Placental epithelial cell (primary cell): ENCODE measurements at places on chromosomes 2 and 18. TPM values are rescaled to one million over a fixed set of nuclear protein-coding genes. Genes with fewer than 3 reads are reported as not detected.

SERPINB2 gene
- 0.98 and 4.7 TPM in 2 replicates for total RNA-seq

GALNT13 gene
- total RNA-seq: 7.5 and 48.7 TPM in 2 replicates

RFX8 gene
- total RNA-seq: 0.39 TPM in 1 of 2 replicates, not detected in the other

GRB14 gene
- total RNA-seq: 2.0 and 2.8 TPM in 2 replicates

OSBPL1A gene
- total RNA-seq: 33.9 and 44.4 TPM in 2 replicates
